Right renal pelvis (tissue), 4 donors: ENCODE measurements at places on chromosomes 3 and 15. TPM values are rescaled to one million over a fixed set of nuclear protein-coding genes. Genes with fewer than 3 reads are reported as not detected.

IGF1R gene
- 49.1 TPM for polyA plus RNA-seq

GRCh38 chr15:78050826-78051225, 26.7 kb downstream of the TBC1D2B start:
- DNase-seq, result no peak

DNA sequence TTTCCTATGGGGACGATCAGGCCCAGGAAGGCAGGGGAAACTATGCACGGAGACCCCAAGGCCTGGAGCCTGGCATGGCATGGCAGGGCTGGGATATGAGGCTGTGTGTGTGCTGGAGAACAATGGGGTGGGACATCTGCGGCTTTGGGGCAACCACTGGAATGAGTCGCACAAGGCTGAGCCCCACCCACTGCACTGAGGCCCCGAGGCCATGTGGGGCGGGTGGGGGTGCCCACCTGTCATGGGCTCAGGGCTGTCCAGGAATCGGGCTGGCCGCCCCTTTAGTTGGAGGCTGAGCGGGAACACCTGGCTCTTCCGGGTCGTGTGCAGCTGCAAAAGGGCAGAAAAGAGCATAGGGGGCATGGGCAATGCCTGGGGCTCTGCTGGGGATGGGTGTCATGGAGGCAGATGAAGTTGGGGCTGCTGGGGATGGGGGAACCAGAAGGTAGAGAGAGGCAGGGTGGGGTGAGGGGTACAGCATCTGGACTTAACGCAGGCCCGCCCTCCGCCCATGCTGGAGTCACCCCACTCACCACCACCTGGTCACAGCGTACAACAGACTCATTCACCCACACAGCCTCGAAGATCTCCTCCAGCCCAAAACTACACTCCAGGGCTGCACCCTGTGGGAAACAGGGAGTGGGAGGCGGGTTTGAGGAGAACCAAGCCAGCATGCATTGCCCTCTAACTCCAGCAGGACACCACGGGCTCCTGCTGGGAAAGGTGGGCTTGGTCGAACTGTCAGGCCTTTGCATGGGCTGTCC, 31.1 kb downstream of the PLXND1 start:
- no peak for DNase-seq

GRCh38 chr3:192090586-192090985, 629.6 kb downstream of the PYDC2 start:
- DNase-seq, result no peak

- no peak for DNase-seq
Measured at GRCh38 chr3:82088749-82089148, 327.3 kb upstream of the GBE1 start.

FAM107A gene
- polyA plus RNA-seq, result 6.2 TPM

- DNase-seq, result no peak
Measured at GRCh38 chr15:66388576-66388975, 1.9 kb downstream of the MAP2K1 start.

- DNase-seq, result no peak
Measured at GRCh38 chr3:14471016-14471415, 68.6 kb downstream of the SLC6A6 start.
